Lung (tissue), 17 donors: ENCODE measurements at places on chromosomes 12 and 14. TPM values are rescaled to one million over a fixed set of nuclear protein-coding genes. Genes with fewer than 3 reads are reported as not detected.

LRP1-AS gene
- total RNA-seq, result not detected

ANO2 gene
- 11.3 TPM for total RNA-seq

WSB2 gene
- 99.1 TPM for total RNA-seq

CMTM5 gene
- 2.0 TPM for total RNA-seq

FIGNL2 gene
- 1.9 TPM for total RNA-seq

CSRP2 gene
- total RNA-seq, result 16.0 TPM

SLC39A5 gene
- total RNA-seq, result 1.1 TPM

HCFC2 gene
- 14.4 TPM for total RNA-seq

TMEM30B gene
- 24.3 TPM for total RNA-seq

LAG3 gene
- total RNA-seq, result 0.82 TPM

TBX5 gene
- total RNA-seq, result 39.7 TPM

RND1 gene
- 8.6 TPM for total RNA-seq

COX8C gene
- not detected for total RNA-seq

TAS2R14 gene
- total RNA-seq, result 13.5 TPM

OR6C2 gene
- total RNA-seq, result 0.14 TPM

AACS gene
- total RNA-seq, result 18.0 TPM

SLC17A8 gene
- 14.8 TPM for total RNA-seq

ALG10 gene
- 9.4 TPM for total RNA-seq

RD3L gene
- total RNA-seq, result not detected

C3AR1 gene
- total RNA-seq, result 42.2 TPM

ACSS3 gene
- 24.8 TPM for total RNA-seq

TMEM132C gene
- 1.1 TPM for total RNA-seq

SLC4A8 gene
- 12.2 TPM for total RNA-seq

RHOJ gene
- 25.7 TPM for total RNA-seq

RECQL gene
- 34.7 TPM for total RNA-seq

SPX gene
- 24.0 TPM for total RNA-seq

HNF1A gene
- total RNA-seq, result 0.52 TPM

EMP1 gene
- total RNA-seq, result 348 TPM

KLRD1 gene
- total RNA-seq, result 4.9 TPM

GLS2 gene
- total RNA-seq, result 4.8 TPM

GPR65 gene
- 4.3 TPM for total RNA-seq

GLI1 gene
- total RNA-seq, result 2.4 TPM

ENDOU gene
- not detected for total RNA-seq

SLCO1B1 gene
- not detected for total RNA-seq

OAS2 gene
- 25.9 TPM for total RNA-seq

TC2N gene
- 64.5 TPM for total RNA-seq

ATF7 gene
- total RNA-seq, result 43.3 TPM

TROAP gene
- 1.2 TPM for total RNA-seq

AKAP5 gene
- 1.8 TPM for total RNA-seq

P2RX7 gene
- total RNA-seq, result 17.1 TPM

PIWIL1 gene
- not detected for total RNA-seq

PZP gene
- 3.8 TPM for total RNA-seq

PRB2 gene
- total RNA-seq, result not detected

ZNF891 gene
- total RNA-seq, result 6.2 TPM

RNASE4 gene
- 14.5 TPM for total RNA-seq

CHMP4A gene
- 50.8 TPM for total RNA-seq

MAP3K9 gene
- 5.4 TPM for total RNA-seq

FAM90A1 gene
- 0.14 TPM for total RNA-seq

SERPINA10 gene
- total RNA-seq, result not detected

KRT78 gene
- total RNA-seq, result not detected

A2M gene
- 2,674 TPM for total RNA-seq

MGP gene
- total RNA-seq, result 592 TPM

COPZ1 gene
- 127 TPM for total RNA-seq

RASSF9 gene
- total RNA-seq, result 14.3 TPM

LRCOL1 gene
- total RNA-seq, result 1.8 TPM

ZFHX2 gene
- 4.5 TPM for total RNA-seq

SIX1 gene
- total RNA-seq, result 5.0 TPM

PRR4 gene
- total RNA-seq, result 7.3 TPM
